Thoracic aorta (tissue), 2 donors: ENCODE measurements at places on chromosomes 3 and 15. TPM values are rescaled to one million over a fixed set of nuclear protein-coding genes. Genes with fewer than 3 reads are reported as not detected.

DNA sequence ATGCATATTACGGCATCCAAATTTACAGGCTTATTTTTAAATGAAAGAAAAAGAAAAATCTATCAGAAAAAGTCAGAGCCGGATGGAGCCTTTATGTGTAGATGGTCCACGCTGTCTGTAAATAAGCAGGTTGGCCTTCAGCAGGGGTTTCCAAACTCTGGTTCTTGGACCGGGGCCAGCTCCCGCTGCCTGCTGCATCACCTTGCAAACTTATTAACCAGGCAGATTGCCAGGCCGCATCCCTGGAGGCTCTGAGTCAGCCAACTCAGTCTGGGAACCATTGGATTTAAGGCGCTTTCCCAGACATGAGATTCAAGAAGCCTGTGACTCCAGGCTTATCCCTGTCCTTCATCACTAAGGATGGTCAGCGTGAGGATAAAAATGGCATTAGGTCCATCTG is 212.4 kb downstream of the OPA1 start:
- no peak for DNase-seq
- no peaks in the 10 kb centered on the region for H3K36me3 ChIP-seq
- H3K4me1 ChIP-seq, result no peaks in the 10 kb centered on the region
- no peak overlapping the region for H3K27ac ChIP-seq
- no peaks in the 10 kb centered on the region for H3K27me3 ChIP-seq

DNA sequence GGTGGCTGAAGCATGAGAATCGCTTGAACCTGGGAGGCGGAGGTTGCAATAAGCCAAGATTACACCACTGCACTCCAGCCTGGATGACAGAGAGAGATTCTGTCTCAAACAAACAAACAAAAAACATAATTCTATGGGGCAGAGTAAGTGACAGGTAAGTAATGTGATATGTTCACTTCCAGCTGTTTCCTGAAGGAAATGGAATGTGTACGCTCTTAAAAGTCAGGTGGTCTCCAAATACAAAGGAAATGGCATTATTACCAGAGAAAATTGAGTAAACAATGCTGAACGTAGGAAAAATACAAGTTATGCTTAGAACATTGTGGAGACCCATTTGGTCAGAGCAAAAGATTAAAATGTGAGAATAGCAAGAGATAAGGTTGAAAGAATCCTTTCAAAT is 278.5 kb downstream of the SCAPER start:
- DNase-seq, result no peak
- H3K27me3 ChIP-seq, result no peaks in the 10 kb centered on the region
- H3K4me3 ChIP-seq, result no peak overlapping the region

Gene PARP15
- total RNA-seq, result 4.0 TPM

Gene CCDC80
- total RNA-seq, result 90.8 TPM

Gene NR1I2
- total RNA-seq, result not detected
